ENCODE measurements at places on chromosomes 12 and 14.

- peak; percentile 42 for DNase-seq
These were observed 48.8 kb downstream of the LRCOL1 start for GRCh38 chr12:132561427-132562156.

DNA sequence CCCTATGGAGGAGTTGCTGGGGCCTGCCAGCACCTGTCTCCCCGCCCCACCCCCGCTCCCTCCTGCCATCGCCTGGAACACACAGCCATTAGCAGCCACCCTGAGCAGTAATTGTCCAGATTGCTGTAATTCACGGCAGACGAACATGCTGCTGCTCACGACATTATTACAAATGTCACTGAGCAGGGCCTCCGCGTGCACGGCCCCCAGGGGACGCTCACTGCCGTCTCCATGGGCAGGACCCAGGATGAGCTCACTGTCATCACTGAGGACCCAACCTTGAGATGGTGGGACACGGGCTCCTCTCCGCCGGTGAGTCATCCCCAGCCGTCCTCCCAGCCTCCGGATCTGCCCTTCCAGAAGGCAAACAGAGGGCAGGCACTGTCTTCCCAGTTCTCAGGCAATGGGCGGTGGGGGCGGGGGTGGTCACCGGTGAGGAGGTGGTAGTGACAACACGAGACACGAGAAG is 100.4 kb downstream of the RFLNA start:
- DNase-seq = no peak

GRCh38 chr12:51914034-51914923 is 7.0 kb downstream of the ACVRL1 start:
- no peak for DNase-seq

- DNase-seq = no peak
These were observed 5.6 kb downstream of the MLEC start for GRCh38 chr12:120692524-120693033.

GRCh38 chr12:129207084-129207483 is 353.8 kb downstream of the GLT1D1 start:
- no peak for DNase-seq

- DNase-seq = no peak
These were observed 255.7 kb upstream of the FAR2 start for GRCh38 chr12:28893365-28893764.

GRCh38 chr12:3263939-3264922 is 187.1 kb downstream of the TSPAN9 start:
- DNase-seq = no peak

- no peak for DNase-seq
These were observed 39.6 kb upstream of the KLRD1 start for GRCh38 chr12:10268037-10268436.

GRCh38 chr12:48005750-48006021 is 1.4 kb upstream of the COL2A1 start:
- DNase-seq = no peak

- no peak for DNase-seq
These were observed 41.5 kb downstream of the IFT81 start for GRCh38 chr12:110165540-110166159.

GRCh38 chr12:28294300-28294699 is 104.0 kb downstream of the CCDC91 start:
- DNase-seq = no peak

GRCh38 chr12:130614530-130614905 is 101.6 kb downstream of the RIMBP2 start:
- no peak for DNase-seq

DNA sequence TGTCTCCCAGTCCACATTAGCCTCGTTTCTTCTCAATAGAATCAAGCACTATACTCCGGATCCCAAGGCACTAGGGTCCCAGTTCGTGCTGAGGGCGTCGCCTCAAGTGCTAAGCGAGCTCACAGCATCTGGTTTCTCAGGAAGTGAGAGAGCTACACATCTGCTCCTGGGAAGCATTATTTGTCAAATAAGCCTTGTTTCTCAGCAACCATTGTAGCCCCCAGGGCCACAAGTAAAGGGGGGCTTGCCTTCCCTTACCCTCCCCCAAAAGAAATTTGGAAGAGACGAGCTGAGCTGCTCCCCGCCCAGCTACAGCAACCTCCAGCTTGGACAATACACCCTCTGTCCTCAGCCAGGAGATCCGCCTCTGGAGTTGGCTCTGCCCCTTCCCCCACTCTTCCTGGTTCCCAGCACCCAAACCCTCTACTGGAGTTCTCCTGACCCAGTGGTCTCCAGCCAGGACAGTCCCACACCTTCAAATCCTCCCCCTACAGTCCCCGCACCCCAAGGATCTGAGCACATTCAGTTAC is 5.7 kb upstream of the TNS2 start:
- DNase-seq = no peak

DNA sequence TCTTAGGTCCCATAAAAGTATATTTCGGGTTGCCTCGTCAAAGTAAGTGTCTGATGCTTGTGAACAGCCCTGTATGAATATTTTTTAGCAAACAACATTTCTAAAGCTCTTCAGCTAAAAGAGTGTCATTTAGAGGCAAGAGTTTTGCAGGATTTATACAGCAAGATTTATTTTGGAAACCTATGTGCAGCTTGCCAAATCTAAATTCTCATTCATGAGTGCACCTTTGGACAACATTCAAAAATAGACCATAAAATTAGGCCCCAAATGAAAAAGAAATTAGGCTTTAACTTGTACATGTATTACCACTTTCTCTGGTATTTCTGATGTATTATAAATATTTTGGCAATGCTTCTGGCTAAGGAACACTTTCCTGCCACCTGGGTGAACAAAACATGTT is 224.4 kb upstream of the PDZRN4 start:
- DNase-seq = no peak

DNA sequence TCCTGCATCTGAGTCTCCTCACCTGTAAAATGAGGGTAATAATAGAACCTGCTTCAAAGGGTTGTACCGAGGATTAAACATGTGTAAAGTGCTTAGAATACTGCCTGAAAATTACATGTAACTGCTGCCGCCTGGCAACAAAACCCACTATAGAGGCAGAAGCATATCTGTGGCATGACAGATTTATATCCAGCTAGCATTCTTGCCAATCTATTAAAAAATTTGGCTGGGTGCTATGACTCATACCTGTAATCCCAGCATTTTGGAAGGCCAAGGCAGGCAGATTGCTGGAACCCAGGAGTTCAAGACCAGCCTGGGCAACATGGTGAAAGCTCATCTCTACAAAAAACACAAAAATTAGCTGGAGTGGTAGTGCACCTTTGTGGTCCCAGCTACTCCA is 16.4 kb upstream of the KSR2 start:
- DNase-seq = no peak

DNA sequence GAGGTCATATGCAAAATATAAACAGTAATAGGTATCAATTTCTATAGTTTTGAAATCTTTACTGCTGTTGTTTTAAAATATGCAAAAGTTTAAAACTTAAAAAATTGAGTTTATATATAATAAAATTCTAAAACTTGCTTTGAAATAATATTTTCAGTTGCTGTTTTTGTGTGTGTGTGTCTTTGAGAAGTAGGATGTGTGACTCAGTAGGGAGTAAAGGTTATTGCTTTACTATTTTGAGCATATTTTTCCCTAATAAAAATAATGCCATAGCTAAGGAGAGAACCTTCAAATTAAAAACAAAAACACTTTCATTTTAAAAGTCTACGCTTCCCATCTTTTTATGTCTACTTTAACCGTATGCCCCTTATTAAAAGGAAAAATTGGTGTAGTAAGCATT is 238.1 kb downstream of the FBXL14 start:
- no peak for DNase-seq

DNA sequence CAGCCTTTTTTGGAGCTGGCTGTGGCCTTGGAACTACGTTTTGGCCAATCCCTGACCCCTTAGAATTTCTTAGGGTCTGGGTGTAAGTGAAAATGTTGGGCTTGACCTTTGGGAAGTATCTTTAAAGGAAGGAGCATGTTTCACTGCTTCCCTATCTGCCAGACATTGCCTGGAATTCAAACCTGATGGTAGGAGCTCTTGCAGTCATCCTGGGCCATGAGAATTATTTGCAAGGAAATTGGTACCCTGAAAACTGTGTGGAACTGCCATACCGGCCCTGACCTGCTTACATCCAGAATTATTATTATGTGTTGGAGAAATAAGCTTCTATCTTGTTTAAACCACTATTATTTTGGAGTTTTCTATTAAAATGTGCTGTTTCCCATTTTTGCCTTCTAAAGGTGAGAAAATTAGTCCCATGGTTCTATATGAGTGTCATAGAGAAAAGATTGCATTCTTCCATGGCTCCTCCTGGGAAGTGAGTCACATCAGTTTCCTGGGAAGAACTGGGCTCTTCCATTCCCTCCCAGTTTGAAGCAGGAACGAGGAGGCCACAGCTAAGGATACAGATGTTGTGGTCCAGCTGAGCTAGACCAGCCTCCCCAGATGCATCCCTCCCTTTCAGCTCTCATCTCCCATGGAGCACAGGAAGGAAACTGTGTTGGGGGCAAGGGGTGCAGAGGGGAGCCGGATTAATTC is 9.5 kb upstream of the PGF start:
- no peak for DNase-seq

DNA sequence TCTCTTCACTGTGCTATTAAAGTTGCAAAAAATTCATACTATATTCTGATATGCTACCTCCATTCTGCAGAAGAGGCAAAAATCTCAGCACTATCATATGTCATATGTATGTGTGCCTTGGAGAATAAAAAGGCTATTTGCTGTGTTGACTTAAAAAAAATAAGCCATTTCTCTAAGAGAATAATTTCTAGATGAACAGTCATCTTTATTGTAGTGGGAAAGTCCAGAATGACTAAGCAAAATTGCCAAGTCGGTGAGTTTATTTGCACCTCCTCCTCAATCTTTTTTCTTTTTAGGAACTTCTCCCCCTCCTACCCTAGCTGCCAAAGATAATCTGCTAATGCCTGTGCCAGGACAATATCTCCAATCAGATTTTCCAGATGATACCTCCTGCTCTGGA is 353.8 kb upstream of the FAR2 start:
- no peak for DNase-seq

- peak; percentile 20 for DNase-seq
These were observed 600 bp downstream of the PNN start for GRCh38 chr14:39175445-39176262.

DNA sequence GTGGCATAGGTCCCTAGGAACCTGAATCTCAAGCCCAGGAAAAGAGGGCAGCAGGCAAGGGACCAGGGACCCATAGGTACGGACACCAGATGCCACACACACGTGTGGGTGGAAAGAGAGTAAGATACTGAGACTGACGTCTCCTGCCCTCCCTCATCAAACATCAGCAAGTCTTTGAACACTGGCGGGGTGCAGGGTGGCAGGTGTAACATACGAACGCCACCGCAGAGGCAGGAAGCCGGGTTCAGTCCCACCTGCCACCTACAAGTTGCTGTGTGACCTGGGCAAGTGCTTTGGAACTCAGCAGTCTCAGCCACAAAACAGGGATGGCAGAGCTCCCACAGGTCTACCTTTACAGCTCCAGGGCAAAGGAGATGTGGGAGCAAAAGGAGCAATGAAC is 11.1 kb downstream of the ACTN1 start:
- DNase-seq = peak; percentile 75

GRCh38 chr12:58026426-58026825 is 85.1 kb downstream of the ATP23 start:
- no peak for DNase-seq

- no peak for DNase-seq
These were observed 44.9 kb downstream of the ATP2B1 start for GRCh38 chr12:89663577-89664357.

DNA sequence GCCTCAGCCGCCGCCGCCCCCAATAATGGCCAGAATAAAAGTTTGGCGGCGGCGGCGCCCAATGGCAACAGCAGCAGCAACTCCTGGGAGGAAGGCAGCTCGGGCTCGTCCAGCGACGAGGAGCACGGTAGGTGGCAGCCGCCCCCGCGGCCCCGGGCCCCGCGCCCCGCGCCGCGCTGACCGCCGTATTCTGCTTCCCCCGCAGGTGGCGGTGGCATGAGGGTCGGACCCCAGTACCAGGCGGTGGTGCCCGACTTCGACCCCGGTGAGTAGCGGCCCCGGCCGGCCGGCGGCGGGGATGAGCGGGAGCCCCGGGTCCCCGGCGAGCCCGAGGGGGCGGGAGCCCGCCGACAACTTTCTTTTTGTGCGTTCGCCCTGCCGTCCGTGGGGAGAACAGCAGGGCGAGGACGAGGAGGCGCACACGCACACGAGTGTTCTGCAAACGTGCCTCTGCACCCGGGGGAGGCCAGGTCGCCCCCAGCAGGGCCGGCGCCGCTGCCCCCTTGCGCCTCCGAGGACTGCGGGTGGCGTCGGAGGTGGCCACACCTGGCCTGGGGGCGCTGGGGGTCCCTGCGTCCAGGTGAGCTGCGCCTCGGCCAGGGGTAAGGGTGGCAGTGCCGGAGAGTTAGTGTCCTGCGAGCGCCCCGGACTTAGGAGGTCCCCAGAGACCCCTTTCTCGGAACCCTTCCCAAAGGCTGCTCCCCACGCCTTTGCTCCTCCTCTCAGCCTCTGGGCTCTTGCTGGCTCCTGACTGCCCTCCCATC is 794 bp downstream of the RCOR1 start:
- DNase-seq = peak; percentile 70

DNA sequence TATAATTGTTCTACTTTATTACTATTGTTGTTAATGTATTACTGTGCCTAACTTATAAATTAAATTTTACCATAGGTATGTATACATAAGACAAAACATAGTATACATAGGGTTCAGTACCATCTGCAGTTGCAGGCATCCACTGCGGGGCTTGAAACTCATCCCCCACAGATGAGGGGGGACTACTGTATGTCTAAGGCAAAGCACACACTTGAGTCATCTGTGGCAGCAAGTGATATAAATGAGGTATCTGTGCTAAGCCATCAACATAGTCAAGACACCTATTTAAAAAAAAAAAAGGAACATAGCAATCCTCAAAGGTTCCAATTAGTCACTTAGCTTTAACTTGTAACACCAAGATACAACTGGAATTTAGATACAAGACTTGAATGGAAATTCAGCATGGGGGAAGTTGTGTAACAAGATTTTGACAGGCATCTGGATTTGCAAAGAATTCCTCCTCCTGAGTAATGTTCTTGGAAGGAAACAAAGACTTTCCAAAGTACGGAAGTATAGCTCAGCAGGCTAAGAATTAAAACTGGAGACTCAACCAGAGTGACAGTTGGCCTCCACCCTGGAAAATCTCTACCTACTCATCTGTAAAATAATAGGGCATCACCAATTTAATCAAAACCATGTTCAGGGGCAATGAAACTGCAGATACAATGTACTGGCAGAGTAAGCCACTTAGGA is 14.9 kb downstream of the DCAF5 start:
- no peak for DNase-seq

- peak; percentile 54 for DNase-seq
These were observed 10.1 kb upstream of the GRIP1 start for GRCh38 chr12:66688846-66689439.

- peak; percentile 82 for DNase-seq
These were observed 4.9 kb downstream of the ZBTB39 start for GRCh38 chr12:57001448-57001906.

- DNase-seq = no peak
These were observed 136.6 kb downstream of the SSPN start for GRCh38 chr12:26331960-26332359.

Data from activated CD8-positive, alpha-beta T cell treated with anti-CD3 and anti-CD28 coated beads, Interleukin-2, amount 10 ng/mL, durations not matched to agents 7 days and 5 days (primary cell).